ENCODE measurements at places on chromosomes 3 and 15.

DNA sequence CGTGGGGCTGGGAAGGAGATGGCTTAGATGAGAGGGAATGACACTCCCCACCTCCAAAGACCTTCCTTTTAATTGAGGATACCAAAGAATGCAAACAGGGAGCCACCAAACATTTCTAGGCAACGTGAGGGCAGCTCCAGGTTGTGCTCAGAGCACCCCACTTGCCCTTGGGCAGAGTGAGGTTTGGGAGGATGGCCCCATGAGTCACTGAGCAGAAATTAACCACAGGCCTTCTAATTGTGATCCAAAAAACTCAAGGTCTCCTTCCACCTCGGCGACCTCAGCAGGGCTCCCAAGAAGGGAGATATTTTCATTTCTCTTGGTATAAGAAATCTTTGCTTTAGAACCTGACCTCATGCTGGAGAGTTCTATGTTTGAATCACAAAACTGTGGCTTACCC is 305.0 kb upstream of the TPM1 start:
- no peak for DNase-seq

- DNase-seq = no peak
Observed at GRCh38 chr15:59548501-59549226, 62.9 kb upstream of the GCNT3 start.

DNA sequence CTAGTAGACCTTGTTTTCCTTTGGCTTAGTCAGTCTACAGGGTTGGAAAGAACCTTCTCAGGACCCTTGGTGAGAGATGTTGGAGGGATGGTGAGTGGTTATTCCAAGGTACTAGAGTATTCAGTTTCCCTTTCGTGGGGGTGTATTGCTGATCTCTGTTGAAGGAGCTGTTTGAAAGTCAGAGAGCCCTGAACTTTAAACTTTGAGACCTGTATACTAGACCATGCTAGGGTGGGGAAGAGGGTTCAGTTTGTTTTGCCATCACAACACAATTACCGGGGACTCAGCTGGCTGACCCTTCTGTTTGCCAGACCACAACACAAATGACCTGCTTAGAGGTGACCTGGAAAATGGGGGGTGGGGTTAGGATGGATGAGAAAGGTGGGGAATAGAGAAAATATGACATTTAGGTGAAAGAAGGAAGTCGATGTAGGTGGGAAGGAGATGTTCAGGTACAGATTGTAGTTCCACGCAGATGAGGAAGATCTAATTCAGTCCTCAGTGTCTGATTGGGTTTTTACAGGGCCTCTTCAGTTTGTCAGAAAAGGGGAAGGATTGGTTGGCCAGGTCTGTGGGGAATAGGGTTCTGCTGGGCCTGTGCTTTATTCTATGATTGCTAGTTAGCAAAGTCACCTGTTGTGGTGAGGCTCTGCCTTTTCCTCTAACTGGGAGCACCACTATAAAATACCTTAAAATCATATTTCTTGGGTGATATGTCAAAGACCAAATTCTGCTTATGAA is 6.8 kb downstream of the UBE2E2 start:
- DNase-seq = no peak

- DNase-seq = no peak
Observed at GRCh38 chr15:48577469-48577868, 68.0 kb downstream of the FBN1 start.

DNA sequence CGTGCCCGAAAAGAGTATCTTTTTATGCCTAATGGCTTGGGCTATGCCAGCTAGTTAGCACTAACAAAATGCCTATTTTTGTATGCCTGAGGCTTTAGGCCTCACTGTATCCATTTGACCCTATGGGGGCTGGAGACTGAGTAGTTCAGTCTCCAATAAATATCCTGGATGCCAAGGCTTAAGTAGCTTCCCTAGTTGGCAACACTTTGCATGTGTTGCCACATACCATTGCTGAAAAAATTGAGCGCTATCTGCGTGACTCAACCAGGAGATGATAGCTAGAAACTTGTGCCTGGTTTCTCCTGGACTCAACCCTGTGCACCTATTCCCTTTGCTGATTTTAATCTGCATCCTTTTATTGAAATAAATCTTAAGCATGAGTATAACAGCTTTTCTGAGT is 58.4 kb upstream of the ATP2C1 start:
- no peak for DNase-seq

GRCh38 chr15:63833021-63833696 is 589 bp downstream of the HERC1 start:
- DNase-seq = peak; percentile 58

GRCh38 chr3:14701676-14702075 is 26.7 kb downstream of the C3orf20 start:
- DNase-seq = no peak

DNA sequence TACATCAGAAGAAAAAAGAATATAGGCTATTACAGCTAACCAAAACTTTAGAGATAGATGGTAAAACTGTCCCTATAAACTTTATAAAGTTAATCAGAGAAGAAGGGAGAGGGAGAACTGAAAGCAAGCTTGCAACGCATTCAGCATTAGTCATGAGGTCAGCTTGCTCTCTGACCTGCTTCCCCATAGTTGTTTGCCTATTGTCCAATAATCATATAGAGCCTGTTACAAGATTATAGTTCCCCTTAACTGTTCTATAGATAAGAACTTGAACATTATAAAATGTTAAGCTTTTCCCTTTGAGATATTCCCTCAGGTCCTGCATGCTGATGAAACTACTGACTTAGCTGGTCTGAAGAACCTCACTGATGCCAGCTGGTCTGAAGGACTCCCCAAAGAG is 74.5 kb downstream of the CPNE4 start:
- DNase-seq = no peak

DNA sequence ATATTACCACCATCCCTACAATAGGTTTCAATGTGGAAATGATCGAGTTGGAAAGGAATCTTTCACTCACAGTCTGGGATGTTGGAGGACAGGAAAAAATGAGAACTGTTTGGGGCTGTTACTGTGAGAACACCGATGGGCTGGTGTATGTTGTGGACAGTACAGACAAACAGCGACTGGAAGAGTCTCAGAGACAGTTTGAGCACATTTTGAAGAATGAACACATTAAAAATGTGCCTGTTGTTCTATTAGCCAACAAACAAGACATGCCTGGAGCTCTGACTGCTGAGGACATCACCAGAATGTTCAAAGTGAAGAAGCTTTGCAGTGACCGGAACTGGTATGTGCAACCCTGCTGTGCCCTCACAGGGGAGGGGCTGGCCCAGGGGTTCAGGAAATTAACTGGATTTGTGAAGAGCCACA is 510 bp downstream of the ARL14 start:
- DNase-seq = peak; percentile 36

GRCh38 chr3:174541708-174542315 is 317.3 kb upstream of the NAALADL2 start:
- no peak for DNase-seq

GRCh38 chr3:192092388-192093005 is 631.5 kb downstream of the PYDC2 start:
- no peak for DNase-seq

- DNase-seq = no peak
Observed at GRCh38 chr15:47434596-47434995, 282.7 kb upstream of the SEMA6D start.

GRCh38 chr3:40663280-40663679 is 138.5 kb downstream of the ZNF621 start:
- no peak for DNase-seq

DNA sequence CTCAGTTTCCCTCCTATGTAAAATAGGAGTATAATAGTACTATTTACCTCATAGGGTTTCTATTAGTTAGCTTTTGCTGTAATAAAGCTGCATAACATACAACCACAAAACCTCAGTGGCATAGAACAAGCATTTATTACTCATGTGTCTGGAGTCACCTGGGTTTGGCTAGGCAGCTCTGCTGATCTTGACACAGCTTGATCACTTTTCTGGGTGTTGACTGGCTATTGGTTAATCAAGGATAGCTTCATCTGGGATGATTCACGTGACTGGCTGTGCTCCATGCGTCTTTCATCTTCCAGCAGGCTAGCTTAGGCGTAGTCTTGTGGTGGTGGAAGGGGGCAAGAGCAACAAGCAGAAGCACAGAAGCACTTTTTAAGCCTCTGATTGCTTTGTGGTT is 112.6 kb downstream of the SQOR start:
- no peak for DNase-seq

- DNase-seq = no peak
Observed at GRCh38 chr3:108552267-108553159, 36.7 kb downstream of the CIP2A start.

DNA sequence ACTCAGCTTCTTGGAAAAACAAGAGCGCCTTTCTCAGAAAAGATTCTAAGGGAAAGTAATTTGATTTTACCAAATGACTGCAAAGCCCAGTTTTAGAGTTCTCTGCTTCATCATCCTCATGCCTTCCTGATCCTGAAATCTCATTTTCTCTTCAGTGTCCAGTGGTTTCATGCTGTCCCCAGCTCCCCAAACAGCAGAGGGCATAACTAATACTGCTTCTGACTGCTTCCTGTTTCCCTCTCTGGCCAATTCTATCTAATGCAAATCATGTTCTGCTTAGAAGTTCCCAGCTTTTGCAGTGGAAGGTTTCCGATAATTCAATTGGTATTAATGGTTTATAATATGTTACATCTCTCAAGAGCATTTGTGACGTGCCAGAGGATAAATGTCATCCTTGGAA is 161.1 kb downstream of the CLSTN2 start:
- no peak for DNase-seq

DNA sequence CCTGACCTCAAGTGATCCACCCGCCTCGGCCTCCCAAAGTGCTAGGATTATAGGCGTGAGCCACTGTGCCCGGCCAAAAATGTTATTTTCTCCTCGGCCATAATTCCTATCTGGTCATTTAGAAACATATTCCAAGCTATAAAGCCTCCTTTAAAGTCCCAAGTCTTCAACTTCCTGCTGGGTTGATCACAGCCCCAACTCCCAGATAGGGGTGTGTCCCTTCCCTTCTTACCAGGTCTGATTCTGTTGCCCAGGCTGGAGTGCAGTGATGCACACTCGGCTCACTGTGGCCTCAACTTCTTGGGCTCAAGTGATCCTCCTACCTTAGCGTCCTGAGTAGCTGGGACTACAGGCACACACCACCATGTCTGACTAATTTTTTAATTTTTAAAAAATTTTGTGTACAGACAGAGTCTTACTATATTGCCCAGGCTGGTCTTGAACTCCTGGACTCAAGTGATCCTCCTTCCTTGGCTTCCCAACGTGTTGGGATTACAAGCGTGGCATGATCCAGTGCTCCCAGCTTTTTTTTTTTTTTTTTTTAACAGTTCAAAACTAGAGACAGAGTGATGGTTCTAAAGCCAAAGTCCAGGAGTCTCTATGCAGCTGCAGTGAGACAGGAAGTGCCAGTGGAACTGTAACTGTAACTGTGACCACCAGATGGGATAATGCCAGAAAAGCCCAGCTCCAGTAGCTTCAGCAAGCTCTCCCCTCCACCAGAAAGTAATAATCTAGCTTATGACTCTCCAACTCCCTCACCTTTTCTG is 8.2 kb upstream of the PRKAR2A start:
- peak; percentile 39 for DNase-seq

DNA sequence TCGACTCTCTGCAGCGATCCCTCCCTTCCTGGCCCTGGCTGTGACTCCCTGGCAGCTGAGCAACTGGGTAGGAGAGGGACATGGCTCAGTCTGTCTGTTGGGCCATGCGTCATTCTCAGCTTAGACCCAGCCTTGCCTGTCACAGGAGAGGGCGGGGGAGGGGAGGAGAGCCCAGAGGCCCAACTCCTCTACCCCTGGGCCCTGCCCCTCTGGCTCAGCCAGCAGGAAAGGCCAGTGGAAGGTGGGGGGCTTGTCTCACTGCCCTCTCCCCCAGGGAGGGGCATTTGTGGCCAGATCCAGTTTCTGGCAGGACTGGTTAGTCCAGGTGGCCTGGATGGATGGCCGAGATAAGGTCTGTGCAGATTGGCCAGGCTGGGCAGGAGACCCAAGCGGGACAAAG is 31.6 kb downstream of the DNAJB8 start:
- DNase-seq = no peak

GRCh38 chr15:56184516-56184915 is 59.2 kb downstream of the RFX7 start:
- DNase-seq = no peak

GRCh38 chr3:149428087-149428486 is 46.4 kb upstream of the TM4SF4 start:
- no peak for DNase-seq

DNA sequence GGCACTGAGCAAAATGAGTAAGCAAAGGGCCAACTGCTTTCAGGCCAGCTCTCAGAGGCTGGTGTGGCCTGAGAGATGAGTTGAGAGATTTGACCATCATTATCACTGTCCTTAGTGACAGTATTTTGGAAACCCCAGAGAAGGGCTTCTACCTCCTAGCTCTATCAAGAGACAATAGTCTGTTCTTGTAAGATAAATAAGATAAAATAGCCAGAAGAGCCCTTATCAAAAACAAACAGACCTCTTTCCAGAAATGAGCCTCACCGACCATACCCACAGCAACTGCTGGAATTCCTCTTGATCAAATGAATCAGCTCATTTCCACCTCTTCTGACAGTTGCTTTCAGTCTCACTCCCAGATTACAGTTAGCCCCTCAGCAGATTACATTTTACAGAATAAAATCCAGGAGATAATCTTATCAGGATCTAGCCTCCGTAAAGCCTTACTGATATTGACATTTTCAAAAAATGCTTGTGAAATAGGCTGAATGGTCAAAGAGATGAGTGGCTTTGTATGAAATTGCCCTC is 4.5 kb downstream of the HDC start:
- no peak for DNase-seq

DNA sequence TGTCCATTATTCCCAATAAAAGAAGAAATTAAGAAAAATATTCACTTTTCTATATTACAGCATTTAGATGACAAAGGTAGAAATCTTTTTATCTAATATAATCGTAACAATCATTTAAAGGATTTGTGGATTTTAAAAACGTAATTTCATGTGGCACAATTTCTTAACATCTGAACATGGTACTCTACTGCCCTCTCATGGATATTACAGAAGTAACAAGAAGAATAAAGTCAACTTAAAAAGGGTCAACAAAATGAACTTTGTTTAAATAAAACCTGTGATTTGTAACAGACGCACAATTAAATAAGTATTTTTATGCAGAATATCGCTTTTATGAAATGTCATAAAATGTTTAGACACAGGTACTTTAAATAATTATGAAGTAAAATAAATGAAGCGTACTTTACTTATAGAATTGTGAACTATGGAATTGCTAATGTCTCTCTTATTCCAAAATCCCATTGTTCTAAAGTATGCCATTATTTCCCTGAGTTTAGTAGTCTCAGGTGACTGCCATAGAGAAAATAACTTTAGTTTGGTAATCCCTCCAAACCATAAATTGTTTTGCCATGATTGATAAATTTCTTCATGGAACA is 366.8 kb upstream of the ZNF385D start:
- no peak for DNase-seq

DNA sequence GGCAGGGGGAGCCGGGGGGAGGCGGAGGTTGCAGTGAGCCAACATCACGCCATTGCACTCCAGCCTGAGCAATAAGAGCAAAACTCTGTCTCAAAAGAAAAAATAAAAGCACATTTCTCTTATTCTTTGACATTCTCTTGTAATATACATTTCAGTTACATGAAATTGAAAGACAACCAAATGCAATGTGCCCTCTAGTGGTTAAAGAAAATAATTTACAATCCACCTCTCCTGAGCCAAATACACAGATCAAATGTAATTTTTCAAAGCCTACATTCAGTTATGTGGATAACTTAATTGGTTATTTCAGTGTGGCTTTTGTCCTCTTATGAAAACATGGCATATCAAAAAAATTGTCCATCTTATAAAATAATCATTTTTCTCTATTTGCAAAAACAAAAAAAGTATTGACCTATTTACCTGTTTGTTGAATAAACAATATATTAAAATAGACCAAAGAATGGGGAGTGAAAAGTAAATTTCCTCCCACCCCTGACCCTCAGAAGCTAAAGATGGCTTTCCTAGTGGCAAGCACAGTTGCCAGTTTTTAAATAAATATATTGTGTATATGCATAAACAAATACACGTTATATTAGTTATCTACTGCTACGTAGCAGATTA is 14.2 kb upstream of the U2SURP start:
- no peak for DNase-seq

Measured in left colon (tissue), 2 donors.